Prostate gland (tissue), 2 donors: ENCODE measurements at places on chromosomes 1 and 21. TPM values are rescaled to one million over a fixed set of nuclear protein-coding genes. Genes with fewer than 3 reads are reported as not detected.

Gene FAM177B
- 0.23 TPM for total RNA-seq

Gene C1orf94
- total RNA-seq = not detected

GRCh38 chr1:25773441-25774125 is 26.4 kb upstream of the SELENON start:
- no peaks in the 10 kb centered on the region for H3K27me3 ChIP-seq
- H3K4me3 ChIP-seq = no peak overlapping the region
- no peaks in the 10 kb centered on the region for H3K36me3 ChIP-seq

- no peak overlapping the region for H3K4me3 ChIP-seq
- H3K4me1 ChIP-seq = peaks cover 4% of the 10 kb centered on the region
- H3K27me3 ChIP-seq = no peaks in the 10 kb centered on the region
- no peak overlapping the region for H3K27ac ChIP-seq
These were observed 583 bp upstream of the RNF223 start for GRCh38 chr1:1074631-1075147.

DNA sequence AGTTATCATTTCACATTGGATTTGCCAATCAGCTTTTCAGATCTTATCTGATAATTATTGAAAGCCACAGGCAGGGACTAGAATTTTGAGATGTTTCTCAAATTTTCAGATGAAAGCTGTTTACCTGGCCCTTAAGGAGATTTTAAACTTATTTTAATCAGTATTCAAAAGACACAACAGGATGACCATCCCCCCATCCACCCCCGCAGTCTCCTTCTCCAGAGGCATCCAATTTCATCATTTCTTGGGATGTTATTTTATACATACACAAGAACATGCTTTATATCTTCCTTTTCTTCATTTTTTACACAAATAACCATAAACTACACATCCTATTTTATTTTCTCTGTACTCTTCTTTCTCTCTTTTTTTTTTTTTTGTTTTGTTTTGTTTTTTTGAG is 470.9 kb downstream of the SMYD3 start:
- no peak for DNase-seq
- no peaks in the 10 kb centered on the region for H3K27me3 ChIP-seq
- H3K36me3 ChIP-seq = no peaks in the 10 kb centered on the region
